ENCODE measurements at places on chromosomes 12 and 14. TPM values are rescaled to one million over a fixed set of nuclear protein-coding genes. Genes with fewer than 3 reads are reported as not detected.

DNA sequence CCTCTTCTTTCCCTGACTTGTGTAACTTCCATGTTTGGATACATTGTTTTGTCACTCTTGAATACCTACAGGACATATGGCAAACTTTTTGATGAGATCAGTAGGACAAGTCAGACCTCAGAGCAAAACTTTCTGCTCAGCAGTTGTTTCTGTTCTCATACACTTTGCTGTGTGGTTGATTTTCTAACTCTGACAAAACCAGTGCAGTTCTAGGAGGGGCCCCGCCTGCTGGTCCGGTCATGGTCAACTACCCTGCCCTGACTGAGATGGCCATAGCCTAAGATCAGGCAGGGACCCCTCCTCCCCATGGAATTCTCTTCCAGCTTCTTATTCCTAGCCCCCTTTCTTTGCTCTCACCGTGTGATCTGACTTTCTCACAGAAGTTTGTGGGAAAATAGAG lies 92.8 kb downstream of the OTOGL start:
- DNase-seq, result no peak

DNA sequence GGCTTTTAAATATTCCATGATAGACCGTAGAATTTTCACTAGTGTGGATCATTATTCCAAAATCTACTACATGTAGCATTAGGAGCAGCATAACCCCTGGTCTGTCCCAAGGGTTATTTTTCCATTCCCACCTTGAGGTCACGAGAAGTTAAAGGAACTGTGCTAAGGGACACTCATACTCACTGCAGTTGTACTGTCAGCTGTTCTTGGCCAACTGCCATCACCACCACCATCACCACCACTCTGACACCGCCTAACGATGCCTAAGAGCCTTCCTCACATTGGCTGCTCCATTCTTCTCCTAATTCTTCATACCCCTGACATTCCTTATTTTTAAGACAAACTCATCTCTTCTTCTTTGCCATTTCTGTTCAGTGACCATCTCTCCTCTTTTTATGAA lies 13.4 kb upstream of the PTGDR start:
- no peak for DNase-seq

GRCh38 chr12:59041241-59042121 lies 121.2 kb upstream of the LRIG3 start:
- no peak for DNase-seq

GRCh38 chr12:12979126-12979525 lies 20.9 kb downstream of the HEBP1 start:
- DNase-seq, result no peak

DNA sequence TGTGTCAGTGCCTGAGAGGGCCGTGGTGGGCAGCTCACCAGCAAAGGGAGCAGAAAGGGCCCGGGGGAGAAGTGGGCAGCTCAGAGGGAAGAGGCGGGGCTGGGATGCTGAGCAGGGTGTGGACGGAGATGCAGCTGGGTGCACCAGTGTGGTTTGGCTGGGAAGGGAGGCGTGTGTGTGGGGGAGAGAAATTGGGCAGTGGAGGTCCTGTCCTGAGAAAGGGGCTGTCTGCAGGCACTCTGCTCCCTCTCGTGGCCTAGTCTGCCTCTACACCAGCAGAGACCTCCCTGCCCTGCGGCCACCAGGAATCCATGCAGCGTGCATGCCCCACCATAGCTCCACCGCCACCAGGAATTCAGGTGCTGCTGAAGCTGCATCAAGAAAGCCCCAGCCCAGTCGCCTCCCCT lies 6.4 kb downstream of the TMEM121 start:
- DNase-seq, result no peak

GRCh38 chr12:92690601-92691000 lies 12.2 kb upstream of the PLEKHG7 start:
- no peak for DNase-seq

DNA sequence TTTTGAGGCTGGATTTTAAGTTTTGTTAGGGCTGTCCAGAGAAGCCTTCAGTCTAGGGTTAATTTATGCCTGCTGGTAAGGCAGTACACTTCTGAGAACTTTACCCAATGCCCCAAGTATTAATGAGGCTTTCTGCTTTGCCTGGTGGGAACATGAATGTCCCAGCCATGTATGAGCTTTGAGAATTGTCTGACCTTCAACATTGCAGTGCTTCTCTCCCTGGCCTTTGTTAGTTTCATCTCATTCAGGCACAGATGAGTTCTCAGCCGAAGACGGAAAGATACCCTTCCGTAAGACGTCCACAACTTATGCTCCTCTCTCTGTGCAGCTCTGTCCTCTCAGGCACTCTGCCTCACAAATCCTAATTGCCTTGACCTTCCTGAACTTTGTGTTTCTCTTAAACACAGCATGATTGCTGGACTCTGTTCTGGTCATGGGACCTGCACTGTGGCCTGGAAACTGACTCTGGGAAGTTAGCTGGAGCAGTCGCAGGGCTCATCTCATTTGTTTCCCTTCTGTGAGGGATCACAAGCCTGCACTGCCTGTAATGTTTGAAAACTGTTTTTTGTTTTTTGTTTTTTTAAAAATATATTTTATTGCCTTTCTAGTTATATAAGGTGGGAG lies 15.7 kb downstream of the CHPT1 start:
- no peak for DNase-seq

- no peak for DNase-seq
Observed at GRCh38 chr12:5713599-5714081, 231.4 kb downstream of the ANO2 start.

- DNase-seq, result no peak
Observed at GRCh38 chr14:88683119-88683518, 109.6 kb downstream of the EML5 start.

DNA sequence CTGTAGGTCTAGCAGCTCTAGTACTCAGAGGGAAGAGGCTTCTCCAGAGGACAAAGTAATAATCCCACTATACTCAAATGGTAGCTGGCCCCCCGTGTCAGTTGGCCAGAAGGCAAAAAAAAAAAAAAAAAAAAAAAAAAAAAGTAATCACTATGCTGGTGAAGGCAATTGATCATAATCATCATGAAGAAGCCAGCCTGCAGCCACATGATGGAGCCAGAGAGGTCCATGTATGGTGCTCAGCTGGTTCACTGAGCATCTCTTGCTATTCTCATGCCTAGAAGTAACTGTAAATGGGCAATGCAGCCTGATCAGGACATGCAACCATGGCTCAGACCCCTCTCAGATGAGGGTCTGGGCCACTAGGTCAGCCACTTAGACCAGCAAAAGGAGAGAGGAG lies 378.8 kb downstream of the MED13L start:
- DNase-seq, result no peak

- no peak for DNase-seq
Observed at GRCh38 chr12:38289396-38289795, 27.2 kb upstream of the ALG10B start.

DNA sequence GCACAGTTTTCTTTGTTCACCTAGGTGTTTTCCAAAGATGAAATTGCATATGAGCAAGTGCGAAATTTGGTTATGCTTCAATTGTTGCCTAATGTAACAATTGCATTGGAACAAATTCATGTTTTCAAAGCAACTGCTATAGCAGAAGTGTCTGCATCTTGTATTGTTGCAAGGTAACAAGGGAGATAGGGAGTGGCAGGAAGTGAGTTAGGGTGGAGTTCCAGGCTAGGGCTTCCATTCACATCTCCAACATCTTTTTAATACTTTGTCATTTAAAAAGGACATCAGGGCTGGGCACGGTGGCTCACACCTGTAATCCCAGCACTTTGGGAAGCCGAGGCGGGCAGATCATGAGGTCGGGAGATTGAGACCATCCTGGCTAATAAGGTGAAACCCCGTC lies 312.3 kb upstream of the E2F7 start:
- no peak for DNase-seq

DNA sequence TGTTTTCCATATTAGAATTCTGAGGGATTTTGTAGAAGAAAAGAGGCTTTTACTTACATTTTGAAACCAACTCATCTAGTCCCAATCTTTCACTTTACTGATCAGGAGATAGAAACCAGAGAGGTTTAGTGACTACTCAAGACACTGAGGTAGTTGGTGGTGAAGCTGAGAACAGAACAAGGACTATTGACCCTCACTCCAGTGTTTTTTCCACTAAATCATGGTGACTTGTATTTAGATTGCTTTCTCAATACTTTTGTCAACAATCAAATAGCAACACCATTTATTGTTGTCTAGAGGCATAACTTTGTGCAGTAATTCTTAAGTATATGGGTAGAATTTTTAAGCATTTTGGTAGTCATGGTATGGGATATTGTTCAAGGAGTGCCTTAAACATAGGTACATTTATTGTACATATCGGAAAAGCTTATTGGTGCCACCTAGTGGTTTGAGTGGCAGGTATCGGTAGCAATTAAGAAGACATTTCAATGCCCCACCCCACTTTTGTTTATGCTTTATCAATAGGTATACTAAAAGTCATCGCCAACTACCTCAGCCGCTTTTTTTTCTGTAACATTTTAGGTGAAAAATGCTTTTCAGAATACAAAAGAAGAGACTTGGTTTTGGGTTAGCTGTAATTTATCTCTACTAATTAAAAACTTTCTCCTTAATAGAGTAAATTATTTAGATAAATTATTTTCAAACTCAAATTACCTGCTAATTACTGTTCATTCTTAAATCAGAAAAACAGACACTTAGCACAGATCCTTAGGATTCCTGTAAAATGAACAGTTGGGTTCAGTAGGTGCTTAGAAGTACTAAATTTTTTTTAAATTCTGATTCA lies 47.3 kb upstream of the PAWR start:
- DNase-seq, result no peak

- DNase-seq, result no peak
Observed at GRCh38 chr12:65673732-65674131, 150.6 kb upstream of the HMGA2 start.

DNA sequence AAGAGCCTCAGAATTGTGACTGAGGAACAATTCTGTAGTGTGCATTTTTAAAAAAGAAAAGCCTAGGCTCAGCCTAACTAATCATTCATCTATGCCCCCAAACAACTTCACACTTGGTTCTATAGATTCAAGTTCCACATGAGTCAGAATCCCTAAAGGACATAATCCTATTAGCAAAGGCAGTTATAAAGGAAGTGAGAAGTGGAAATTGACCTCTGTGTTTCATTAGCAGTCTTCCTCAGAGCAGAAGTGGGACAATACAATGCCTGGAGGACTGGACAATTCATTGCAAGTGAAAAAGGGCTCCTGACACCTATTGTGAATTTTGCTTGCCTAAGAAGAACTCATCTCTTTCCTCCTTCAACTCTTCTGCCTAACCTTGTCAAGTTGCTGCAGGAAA lies 222.3 kb downstream of the PTPRO start:
- no peak for DNase-seq

DNA sequence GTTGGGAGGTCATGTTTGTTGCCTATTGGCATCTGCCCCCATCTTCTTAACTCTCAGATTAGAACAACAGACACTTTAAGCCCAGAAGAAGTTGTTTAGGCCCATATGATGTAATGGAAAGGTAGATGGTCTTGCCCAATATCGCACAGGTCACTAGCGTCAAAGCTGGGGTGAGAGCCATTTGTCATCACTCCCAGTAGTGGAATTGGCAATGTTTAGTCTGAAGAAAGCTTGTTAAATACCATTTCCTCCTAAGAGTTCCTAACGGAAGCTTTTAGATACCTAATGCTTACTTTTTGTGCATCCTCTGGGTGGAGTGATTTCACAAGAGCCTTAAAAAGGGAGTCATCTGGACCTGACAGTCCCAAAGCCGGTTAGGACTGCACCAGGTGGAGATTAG lies 125.4 kb downstream of the DACT1 start:
- no peak for DNase-seq

DNA sequence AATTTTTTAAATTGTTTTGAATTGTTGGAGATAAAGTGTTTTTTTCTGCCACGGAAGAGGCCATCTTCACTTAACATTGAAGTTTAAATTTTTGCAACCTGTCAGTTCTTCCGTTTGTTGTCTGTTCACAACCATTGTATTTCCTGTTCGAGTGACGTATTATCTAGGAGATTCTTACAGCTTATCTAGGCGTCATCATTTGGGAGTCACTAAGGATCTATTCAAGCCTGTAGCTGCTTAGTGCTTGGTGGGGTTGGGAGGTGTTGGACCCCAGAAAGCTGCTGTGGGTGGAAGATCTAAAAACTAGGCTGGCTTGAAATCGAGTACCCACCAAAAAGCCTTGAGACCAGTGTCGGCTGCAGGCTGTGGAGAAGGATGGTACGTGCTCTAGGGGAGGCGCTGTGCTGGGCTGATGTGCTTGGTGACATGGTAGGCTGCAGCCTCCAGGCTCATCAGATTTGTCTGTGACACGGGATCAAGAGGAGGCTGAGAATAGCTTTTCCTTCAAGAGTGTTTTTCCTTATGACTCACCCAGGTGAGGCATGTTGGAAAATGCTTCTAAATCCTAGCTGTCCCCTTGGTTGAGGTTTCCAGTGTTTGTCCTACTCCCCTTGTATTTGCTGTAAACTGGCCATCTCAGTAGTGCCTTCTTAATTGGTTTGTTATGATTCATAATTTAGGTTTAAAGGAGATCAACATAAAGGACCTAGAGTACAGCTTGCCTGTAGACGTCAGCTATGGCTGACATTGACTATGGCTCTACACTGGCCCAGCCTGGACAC lies 57.8 kb downstream of the ATG14 start:
- DNase-seq, result no peak

DNA sequence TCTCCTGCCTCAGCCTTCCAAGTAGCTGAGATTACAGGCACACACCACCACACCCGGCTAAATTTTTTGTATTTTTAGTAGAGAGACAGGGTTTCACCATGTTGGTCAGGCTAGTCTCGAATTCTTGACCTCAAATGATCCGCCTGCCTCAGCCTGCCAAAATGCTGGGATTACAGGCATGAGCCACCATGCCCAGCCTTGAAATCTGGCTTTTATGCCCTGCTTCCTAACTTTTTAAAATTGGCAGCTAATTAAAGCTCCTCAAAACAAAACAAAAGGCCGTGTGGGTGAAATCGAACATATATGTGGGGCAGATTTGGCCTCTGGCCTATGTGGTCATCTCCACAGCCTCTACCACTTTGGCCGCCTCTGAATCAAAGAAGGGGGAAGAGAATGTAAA lies 37.9 kb downstream of the KCTD10 start:
- no peak for DNase-seq

DNA sequence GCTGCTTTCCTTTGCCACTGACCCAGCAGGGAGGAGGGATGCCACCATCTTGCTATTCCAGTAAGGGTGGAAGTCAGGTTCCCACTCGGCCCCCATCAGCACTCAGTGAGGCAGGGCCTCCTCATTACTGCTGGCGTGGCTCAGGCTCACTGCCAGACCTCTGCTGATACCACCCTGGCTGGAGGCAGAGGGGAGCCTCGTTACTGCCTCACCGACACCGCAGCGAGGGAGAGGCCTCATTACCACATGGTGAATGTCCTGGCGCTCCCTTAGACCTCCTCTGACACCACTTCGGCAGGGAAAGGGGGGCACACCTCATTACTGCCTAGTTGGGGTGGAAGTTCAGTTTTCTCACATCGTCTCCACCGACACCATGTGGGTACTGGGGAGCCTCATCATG lies 354.1 kb downstream of the CACNA1C start:
- DNase-seq, result no peak

Gene SMCO2
- not detected for total RNA-seq

Gene SDR9C7
- not detected for total RNA-seq

Gene PMCH
- total RNA-seq, result 0.45 TPM

Gene ACTN1
- 47.0 TPM for total RNA-seq

Gene GPR84
- 0.49 TPM for total RNA-seq

Gene CD163
- 0.81 TPM for total RNA-seq

Data from activated T-cell treated with anti-CD3 and anti-CD28 coated beads, Interleukin-2, amount 50 U/mL, for 4 hours (primary cell).